ENCODE measurements at places on chromosomes 6 and 20. TPM values are rescaled to one million over a fixed set of nuclear protein-coding genes. Genes with fewer than 3 reads are reported as not detected.

- H3K27me3 ChIP-seq = peaks cover 99% of the 10 kb centered on the region
- no peak for DNase-seq
- H3K36me3 ChIP-seq = no peaks in the 10 kb centered on the region
- H3K27ac ChIP-seq = peak overlapping the region; percentile 64
- peak overlapping the region; percentile 42 for H3K4me3 ChIP-seq
Measured at GRCh38 chr6:26199057-26199772, 112.0 kb downstream of the HFE start.

Gene MOXD1
- 0.69 TPM for total RNA-seq

- H3K27ac ChIP-seq = no peak overlapping the region
- H3K27me3 ChIP-seq = no peaks in the 10 kb centered on the region
- no peaks in the 10 kb centered on the region for H3K4me1 ChIP-seq
- DNase-seq = no peak
Measured at GRCh38 chr20:19626896-19627295, 131.2 kb upstream of the RIN2 start.

GRCh38 chr6:36691011-36691410, 6.6 kb upstream of the RAB44 start:
- no peaks in the 10 kb centered on the region for H3K4me1 ChIP-seq
- DNase-seq = no peak
- no peak overlapping the region for H3K4me3 ChIP-seq
- no peak overlapping the region for H3K27ac ChIP-seq
- peaks cover 8% of the 10 kb centered on the region for H3K36me3 ChIP-seq

Data from gastrocnemius medialis (tissue), 4 donors.